Ascending aorta (tissue), 2 donors: ENCODE measurements at places on chromosomes 2 and 18. TPM values are rescaled to one million over a fixed set of nuclear protein-coding genes. Genes with fewer than 3 reads are reported as not detected.

GRCh38 chr2:124211461-124211860 is 186.4 kb downstream of the CNTNAP5 start:
- H3K4me1 ChIP-seq = no peaks in the 10 kb centered on the region
- DNase-seq = no peak
- H3K27me3 ChIP-seq = no peaks in the 10 kb centered on the region
- no peak overlapping the region for H3K4me3 ChIP-seq
- no peaks in the 10 kb centered on the region for H3K36me3 ChIP-seq

DNA sequence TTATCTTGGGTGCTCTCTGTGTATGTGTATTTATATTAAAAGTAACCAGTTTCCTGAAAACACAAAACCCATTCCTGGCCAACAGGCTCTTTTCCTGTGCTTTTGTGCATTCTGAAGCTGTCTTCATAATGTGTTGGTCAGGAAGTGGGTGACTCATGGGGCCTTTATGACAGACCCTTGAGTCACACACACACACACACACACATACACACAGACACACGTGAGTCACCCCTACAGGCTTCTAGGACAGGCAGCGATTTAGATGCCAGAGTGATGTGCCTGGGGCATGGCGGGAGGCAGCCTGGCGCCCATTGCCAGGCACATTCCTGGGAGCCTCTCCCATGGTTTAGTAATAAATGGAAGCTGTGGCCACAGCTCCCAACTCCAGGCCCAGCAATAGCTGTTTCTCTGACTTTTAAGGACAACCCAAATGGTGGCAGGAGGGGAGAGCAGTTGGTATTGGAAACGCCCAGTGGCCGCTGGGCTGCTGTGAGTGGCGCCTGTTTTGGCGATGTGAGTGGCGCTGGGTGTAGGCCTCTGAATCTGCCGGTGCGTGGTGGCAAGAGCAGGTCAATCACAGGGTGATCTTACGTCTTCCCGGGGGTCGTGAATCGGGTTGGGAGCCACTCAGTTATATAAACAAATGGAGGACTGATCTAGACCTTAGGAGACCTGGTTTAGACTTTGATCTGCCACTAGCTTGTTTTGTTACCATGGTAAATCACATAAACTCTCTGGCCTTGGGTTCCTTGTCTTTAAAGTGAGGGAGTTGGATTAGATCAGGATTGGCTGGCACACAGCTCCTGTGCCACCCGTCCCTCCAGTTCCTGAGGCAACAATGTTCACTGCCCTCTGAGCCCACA is 150.7 kb upstream of the DLX2 start:
- no peaks in the 10 kb centered on the region for H3K27me3 ChIP-seq
- DNase-seq = peak; percentile 89
- H3K27ac ChIP-seq = peak overlapping the region; percentile 10
- H3K36me3 ChIP-seq = no peaks in the 10 kb centered on the region
- no peak overlapping the region for H3K4me3 ChIP-seq
- no peaks in the 10 kb centered on the region for H3K4me1 ChIP-seq

- H3K27me3 ChIP-seq = no peaks in the 10 kb centered on the region
- H3K4me1 ChIP-seq = no peaks in the 10 kb centered on the region
- DNase-seq = no peak
- H3K4me3 ChIP-seq = no peak overlapping the region
These were observed 72.7 kb downstream of the CLIP4 start for GRCh38 chr2:29187926-29188325.

DNA sequence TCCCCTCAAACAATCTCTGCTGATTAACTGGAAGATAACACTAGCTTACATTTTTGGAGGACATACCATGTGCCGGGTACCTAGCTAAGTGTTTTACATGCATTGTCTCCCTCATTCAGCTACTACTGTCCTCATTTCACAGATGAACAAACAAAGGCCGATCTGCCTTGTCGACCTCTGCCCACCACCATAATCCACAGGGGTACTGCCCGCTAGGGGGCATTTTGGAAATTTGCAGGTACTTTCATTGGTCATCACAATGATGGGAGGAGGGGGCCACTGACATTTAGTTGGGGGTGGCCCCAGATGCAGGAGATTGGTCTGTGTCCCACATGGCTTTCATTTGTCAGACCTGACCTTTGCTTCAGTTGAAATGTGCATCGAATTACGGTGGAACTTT is 3.9 kb upstream of the TMEM163 start:
- H3K27ac ChIP-seq = no peak overlapping the region
- DNase-seq = no peak
- H3K4me3 ChIP-seq = no peak overlapping the region
- H3K27me3 ChIP-seq = peaks cover 4% of the 10 kb centered on the region
- no peaks in the 10 kb centered on the region for H3K36me3 ChIP-seq

DNA sequence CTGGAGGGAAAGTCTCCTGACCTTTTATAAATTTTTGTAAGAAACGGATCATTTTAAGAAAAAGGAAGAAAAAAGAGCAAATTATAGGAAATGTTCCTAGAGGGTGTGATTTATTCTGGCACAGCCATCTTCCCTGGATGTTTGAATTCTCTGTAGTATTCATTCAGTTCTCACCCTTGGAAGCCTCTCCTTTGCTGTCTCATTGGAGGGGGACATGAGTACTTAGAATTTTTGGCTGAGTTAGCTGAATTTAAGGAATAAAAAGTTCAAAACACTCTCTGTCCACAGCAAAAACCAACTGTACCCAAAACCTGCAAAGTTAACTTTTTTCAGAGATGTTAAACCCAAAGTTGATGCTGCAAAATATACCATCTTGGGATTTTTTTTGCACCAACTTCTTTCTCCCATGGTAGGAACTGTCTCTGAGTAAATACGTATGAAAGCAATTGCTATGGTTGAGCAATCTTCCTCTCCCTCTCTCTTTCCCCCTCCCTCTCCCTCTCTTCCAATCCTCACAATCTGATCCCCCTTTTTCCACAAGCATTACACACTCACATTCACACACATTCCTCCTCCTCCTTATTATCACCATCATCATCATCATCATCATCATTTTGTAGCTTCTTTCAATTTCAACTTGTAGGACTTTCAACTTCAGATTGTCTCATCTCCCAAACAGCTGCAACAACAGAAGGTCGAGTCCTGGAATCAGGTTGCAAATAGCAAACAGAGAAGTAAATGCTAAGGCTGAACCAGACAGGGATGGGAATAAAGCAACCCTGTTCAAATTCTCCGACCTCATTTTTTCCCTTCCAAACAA is 183.7 kb downstream of the GFPT1 start:
- no peaks in the 10 kb centered on the region for H3K36me3 ChIP-seq
- no peak for DNase-seq
- H3K27ac ChIP-seq = no peak overlapping the region
- no peak overlapping the region for H3K4me3 ChIP-seq

GRCh38 chr2:107986278-107987217 is at the start of gene SLC5A7:
Gene SLC5A7 (plus strand): TSS chr2:107986524. CDS start chr2:107988156, 1,632 bp downstream.
- H3K4me1 ChIP-seq = no peaks in the 10 kb centered on the region
- DNase-seq = no peak
- no peaks in the 10 kb centered on the region for H3K36me3 ChIP-seq
- H3K4me3 ChIP-seq = peak within 1 kb of the TSS; percentile 54
- no peaks in the 10 kb centered on the region for H3K27me3 ChIP-seq

DNA sequence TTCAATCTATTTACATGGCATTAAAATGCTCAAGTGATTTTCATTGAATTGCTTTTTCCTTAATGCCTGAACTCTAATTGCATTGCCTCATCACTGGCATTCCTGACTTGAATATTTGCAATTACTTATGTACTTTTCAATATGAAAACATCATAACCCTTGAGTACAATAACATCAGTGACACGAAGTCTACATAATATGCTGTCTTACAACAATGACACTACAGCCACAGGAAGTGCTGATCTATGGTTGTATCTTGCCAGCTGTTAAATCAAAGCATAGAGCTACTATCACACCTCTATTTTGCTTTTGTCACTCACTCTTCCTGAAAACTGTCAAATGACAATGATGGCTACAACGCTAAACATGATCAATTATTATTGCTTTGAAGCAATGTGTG is 156.9 kb downstream of the CCDC102B start:
- no peaks in the 10 kb centered on the region for H3K4me1 ChIP-seq
- no peak overlapping the region for H3K27ac ChIP-seq
- no peak for DNase-seq
- no peaks in the 10 kb centered on the region for H3K27me3 ChIP-seq
- H3K4me3 ChIP-seq = no peak overlapping the region

Gene CFAP65
- not detected for total RNA-seq
